ENCODE measurements at places on chromosomes 6 and 20. TPM values are rescaled to one million over a fixed set of nuclear protein-coding genes. Genes with fewer than 3 reads are reported as not detected.
A peak's percentile ranks its signal among the peaks of the same experiment; 100 is the strongest.

The DEFB128 gene
- not detected for total RNA-seq

The LY6G5C gene
- 4.7 TPM for total RNA-seq

DNA sequence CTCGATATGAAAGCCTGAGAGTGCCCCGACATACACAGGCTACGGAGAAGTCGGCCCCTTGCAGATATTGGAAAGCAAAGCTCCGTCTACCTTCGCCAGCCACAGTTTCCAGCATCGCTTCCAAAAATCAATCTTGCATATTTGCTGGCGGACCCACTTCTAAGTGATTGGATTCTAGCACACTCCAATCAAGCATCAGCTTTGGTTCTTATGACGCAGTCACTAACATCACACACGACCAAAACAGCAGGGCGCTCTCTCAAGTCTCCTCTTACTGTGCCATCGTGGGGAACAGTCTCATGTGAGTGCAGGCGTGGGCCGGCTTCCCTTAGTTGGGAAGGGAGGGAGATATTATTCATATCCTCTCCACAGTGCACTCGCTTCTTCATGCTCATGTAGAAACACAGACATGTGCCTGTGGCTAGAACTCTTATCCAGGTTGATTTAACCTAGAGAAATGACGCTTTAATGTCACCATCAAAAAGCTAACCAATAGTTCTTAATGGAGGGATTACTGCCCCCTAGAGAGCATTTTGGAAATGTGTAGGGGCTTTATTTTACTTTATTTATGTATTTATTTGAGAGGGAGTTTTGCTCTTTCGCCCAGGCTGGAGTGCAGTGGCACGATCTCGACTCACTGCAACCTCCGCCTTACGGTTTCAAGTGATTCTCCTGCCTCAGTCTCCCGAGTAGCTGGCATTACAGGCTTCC lies 229.8 kb downstream of the SOD2 start:
- DNase-seq = no peak

DNA sequence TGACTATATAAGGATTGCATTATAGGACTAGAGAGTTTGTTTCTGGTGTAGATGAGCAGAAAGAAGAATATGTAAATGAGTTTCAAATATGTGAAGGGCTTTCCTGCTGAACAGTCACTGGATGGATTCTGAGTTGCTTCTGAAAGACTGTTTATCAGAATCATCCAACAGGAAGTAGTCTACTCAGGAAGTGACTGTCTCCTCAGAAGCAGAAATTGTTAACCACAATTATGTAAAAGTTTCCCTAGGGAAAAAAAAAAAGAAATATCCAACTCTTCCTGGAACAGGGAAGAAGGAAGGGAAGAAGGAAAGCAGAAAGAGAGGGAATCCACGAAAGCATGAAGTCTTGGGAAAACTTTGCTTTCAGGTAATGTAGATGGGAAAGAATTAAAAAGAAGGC lies 138.9 kb downstream of the TENT5A start:
- no peak for DNase-seq

DNA sequence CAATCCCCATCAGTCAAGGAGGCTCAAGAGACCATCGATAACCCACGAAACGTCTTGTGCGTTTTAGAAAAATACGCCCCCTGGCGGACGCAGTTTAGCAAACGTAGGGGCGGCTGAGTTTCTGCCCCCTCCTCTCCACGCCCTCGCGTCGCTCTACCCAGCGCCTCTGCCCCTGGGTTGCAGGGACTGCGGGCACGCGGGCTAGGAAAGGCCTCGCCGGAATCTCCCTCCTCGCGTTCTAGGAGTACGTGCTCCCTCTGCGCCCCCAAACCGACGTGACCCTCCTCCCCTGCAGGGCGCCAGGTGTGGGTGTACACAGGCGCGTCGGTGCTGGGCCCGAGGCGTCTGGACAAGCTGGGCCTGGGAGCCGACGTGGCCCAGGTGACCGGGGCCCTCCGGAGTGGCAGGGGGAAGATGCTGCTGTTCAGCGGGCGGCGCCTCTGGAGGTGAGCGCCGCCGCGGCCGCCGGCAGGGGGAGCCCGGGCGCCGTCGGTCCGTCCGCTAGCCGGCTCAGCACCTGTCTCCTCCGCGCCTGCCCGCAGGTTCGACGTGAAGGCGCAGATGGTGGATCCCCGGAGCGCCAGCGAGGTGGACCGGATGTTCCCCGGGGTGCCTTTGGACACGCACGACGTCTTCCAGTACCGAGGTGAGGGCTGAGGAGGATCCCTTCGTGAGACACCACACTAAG lies 5.3 kb downstream of the MMP9 start:
- DNase-seq = peak; percentile 58

- no peak for DNase-seq
Observed at GRCh38 chr20:38534756-38535155, 46.2 kb upstream of the ADIG start.

DNA sequence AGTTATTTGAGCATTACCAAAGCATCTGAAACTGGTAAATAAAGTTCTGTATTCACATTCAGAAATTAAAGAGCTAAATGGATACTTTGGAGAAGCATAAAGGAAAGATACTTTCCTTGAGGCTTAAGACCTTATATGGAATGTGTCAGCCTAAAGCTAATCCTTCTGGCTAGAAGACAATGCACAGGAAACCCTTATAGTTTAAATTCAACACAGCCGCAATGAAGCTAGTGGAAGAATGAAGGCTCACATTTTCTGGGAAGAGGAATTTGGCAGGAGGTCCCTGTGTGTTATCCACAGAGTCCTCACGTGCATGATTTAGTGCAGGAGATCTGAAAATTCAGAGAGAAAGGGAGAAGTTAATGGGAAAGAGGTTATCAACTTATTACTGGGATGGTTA lies 21.5 kb upstream of the CHD6 start:
- no peak for DNase-seq

The XKR7 gene
- not detected for total RNA-seq

GRCh38 chr20:24431279-24432045 lies 38.0 kb upstream of the SYNDIG1 start:
- no peak for DNase-seq

- no peak for DNase-seq
Observed at GRCh38 chr20:58989196-58989595, 8.1 kb downstream of the NELFCD start.

- no peak for DNase-seq
Observed at GRCh38 chr20:24118034-24118433, 129.5 kb upstream of the GGTLC1 start.

DNA sequence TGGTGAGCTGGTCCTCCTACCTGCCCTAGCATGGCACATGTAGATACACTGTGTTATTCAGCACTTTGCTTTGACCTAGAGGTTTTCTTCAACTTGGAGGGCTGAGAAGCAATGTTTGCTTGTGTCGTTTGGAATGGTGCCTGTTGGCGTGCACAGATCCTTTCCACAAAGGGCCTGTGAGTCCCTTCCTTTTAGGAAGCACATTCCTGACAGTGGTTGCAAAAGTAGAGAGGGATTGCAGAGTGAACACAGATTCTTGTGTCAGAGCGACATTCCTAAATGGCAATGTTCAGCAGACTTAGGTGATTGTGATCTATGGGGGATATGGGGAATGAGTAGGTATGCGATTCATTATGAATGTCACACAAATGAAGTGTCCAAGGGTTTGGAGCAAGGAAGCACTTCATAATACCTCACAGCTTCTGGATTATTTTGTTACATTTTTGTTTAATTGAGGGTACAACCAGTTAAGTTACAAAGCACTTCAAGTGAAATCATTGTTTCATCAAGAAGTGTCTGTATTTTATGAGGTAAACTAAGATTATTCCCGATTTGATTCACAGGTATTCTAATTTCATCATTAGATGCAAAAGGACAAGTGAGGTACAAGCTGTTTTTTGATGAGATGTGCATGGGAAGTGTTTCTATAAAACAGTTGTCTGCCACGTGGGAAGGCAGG lies 713 bp upstream of the RNF144B start:
- no peak for DNase-seq

DNA sequence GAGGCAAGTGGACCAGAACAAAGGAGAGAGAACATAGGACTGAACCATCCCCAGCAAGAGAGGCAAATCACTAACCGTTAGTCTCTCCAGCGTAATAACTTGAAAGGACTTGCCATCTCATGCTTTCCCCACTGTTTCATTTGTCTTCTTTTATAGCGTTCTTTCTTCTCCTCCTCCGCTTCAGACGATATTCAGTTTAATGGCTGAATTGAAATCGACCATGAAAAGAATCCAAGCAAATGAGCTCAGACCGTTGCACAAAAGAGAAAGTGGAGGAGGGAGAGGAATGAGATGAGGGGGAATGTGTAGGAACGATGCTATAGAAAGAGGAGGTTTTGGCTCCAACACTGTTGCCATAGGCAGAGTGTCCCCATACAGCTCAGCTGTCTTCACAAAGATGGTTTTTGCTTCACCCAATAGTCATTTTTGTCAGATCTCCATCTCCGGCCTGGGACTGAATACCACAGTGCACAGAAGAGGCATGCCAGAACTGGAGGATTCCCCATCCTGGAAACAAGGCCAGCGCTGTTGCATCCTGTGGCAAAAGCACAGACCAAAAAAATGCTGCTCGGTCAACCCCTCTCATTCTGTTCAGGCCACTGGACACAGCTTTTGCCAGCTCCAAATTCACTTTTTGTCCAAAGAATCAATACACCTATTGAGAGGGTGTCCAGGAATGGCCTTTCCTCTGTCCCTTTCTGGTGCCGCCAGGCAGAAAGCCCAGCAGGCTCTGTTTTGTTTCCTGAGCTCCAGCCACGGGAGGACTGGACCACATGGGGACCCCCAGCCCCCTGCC lies 176.1 kb downstream of the ID4 start:
- DNase-seq = no peak

DNA sequence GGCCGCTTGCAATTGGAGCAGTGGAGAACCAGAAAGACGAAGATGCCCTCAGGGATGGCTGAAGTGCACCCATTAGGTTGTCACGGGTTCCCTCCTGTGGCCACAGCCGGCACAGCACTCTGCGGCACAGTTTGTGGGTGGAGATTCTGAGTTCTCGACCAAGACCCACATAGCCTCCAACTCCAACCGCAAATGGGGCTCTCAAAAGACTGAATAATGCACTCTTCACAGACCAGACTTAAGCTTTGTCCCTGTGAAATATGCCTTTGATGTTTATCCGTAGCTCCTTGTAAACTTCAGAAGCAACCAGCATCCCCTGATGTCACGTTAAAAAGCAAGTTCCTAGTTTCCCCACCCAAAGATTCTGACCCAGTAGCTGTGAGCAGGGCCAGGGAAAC lies 934 bp upstream of the CST9 start:
- DNase-seq = peak; percentile 44

GRCh38 chr6:40336296-40336695 lies 250.9 kb downstream of the LRFN2 start:
- DNase-seq = no peak

DNA sequence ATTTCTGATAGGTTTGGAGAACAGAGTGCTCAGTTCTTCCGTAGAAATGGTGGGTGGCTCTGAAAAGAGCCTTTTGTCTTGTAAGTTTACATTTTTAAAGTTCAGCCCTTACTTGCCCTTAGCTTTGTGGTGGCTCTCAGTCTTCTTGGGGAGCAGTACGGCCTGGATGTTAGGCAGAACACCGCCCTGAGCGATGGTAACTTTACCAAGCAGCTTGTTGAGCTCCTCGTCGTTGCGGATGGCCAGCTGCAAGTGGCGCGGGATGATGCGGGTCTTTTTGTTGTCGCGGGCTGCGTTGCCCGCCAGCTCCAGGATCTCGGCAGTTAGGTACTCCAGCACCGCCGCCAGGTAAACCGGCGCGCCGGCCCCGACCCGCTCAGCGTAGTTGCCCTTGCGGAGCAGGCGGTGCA lies 19.5 kb downstream of the OR2B2 start:
- DNase-seq = no peak

DNA sequence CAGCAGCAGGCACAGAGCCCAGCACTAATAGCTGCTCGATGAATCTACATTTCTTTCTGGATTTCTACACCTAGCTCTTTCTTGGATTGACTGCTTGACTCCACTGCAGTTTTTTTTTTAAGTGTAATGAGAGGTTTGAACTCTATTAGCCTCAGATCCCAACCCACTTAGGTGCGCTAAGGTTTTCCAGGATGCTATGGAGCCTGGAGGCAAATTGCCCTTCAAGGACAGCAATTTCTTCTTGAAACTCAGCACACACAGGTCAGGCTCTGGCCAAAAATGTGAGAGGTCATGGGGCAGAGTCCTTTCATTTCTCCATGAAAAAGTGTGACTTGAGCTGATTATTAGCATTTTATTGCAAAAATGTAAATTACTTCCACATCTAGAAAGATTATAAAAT lies 52.3 kb upstream of the TIAM2 start:
- DNase-seq = no peak

The RAB23 gene
- 3.8 TPM for total RNA-seq

- DNase-seq = peak; percentile 14
Observed at GRCh38 chr6:111721753-111722154, 116.1 kb upstream of the TRAF3IP2 start.

- DNase-seq = peak; percentile 3
Observed at GRCh38 chr6:35417979-35418661, 34.0 kb upstream of the FANCE start.

- DNase-seq = no peak
Observed at GRCh38 chr6:15524861-15525401, 137.9 kb downstream of the DTNBP1 start.

DNA sequence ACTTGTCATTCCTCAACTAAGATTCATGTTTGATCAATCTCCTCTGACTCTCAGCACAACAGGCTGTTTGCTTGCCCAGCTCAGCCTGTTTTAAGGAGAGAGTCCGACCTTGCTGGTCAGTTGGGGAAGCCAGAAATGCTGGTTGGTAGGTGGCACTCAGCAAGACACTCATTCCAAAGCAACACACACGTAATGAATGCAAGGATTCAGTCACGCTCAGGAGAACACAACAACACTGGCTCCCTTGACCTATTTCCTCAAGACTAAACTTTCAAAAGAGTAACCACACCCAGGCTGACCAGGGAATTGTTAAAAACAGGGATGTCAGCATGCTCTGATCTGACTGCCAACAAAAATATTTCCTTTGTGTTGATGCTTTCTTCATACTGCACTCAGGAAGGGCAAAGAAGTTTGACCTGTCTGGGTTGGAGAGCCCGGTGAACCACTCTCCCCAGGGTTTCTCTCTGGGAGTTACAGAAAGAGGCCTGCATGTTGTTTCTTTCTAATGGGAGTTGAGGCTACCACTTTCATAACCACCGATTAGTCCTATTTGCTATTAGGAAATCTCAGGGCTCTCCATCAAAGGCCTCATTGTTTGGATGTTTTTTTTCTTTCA lies 25.6 kb upstream of the PREP start:
- no peak for DNase-seq
